ENCODE measurements at places on chromosomes 4 and X. TPM values are rescaled to one million over a fixed set of nuclear protein-coding genes. Genes with fewer than 3 reads are reported as not detected.

Gene SCRG1
- total RNA-seq: 0.25 TPM

Gene ALAS2
- total RNA-seq: not detected

Gene PTPN13
- total RNA-seq: 14.3 TPM

Gene FDCSP
- not detected for total RNA-seq

Gene TMA16
- 14.7 TPM for total RNA-seq

Gene VCX2
- not detected for total RNA-seq

Gene TCEAL9
- 124 TPM for total RNA-seq

Gene S100P
- not detected for total RNA-seq

Gene DGKK
- total RNA-seq: not detected

Gene CSAG1
- not detected for total RNA-seq

Gene PRR27
- total RNA-seq: not detected

Gene PCDH10
- total RNA-seq: 0.05 TPM

Gene RHOXF1
- not detected for total RNA-seq

Gene TRMT2B
- 5.3 TPM for total RNA-seq

Gene UCP1
- not detected for total RNA-seq

Gene PCDH7
- total RNA-seq: 30.1 TPM

Gene CAMK2D
- total RNA-seq: 198 TPM

Gene CFP
- total RNA-seq: 0.06 TPM

Gene LGI2
- 0.25 TPM for total RNA-seq

Gene YY2
- total RNA-seq: 0.56 TPM

Gene CC2D2A
- total RNA-seq: 34.0 TPM

Gene TMEM150C
- 4.2 TPM for total RNA-seq

Gene GASK1B
- total RNA-seq: 130 TPM

Gene MFAP3L
- 2.8 TPM for total RNA-seq

Gene UGT2B10
- total RNA-seq: not detected

Gene CHIC2
- total RNA-seq: 52.4 TPM

Gene AGTR2
- not detected for total RNA-seq

Gene RTL9
- 0.06 TPM for total RNA-seq

Gene SHROOM2
- 0.49 TPM for total RNA-seq

Gene CXCL13
- not detected for total RNA-seq

Gene BEND4
- total RNA-seq: not detected

Gene SLC38A5
- 8.7 TPM for total RNA-seq

Gene PNMA6A
- not detected for total RNA-seq

Gene PRRG3
- total RNA-seq: 0.10 TPM

Gene CCDC110
- total RNA-seq: 0.98 TPM

Gene COPS4
- 33.9 TPM for total RNA-seq

Gene SERTM2
- not detected for total RNA-seq

Gene MTMR8
- total RNA-seq: 0.56 TPM

Gene SORCS2
- 3.0 TPM for total RNA-seq

Gene FGFBP1
- total RNA-seq: not detected
